ENCODE measurements at places on chromosomes 3 and 15.

GRCh38 chr15:68277131-68277602 lies 378 bp upstream of the FEM1B start:
- peak overlapping the region; percentile 99 for H3K27ac ChIP-seq
- H3K27me3 ChIP-seq: no peaks in the 10 kb centered on the region
- H3K4me3 ChIP-seq: peak overlapping the region; percentile 98

GRCh38 chr15:84645496-84645895 lies 8.6 kb downstream of the WDR73 start:
- H3K4me1 ChIP-seq: peaks cover 14% of the 10 kb centered on the region
- H3K27ac ChIP-seq: peak overlapping the region; percentile 17
- H3K36me3 ChIP-seq: peaks cover 27% of the 10 kb centered on the region
- H3K4me3 ChIP-seq: no peak overlapping the region
- DNase-seq: no peak

GRCh38 chr15:27796405-27797320 lies 302.5 kb downstream of the OCA2 start:
- no peak overlapping the region for H3K27ac ChIP-seq
- no peaks in the 10 kb centered on the region for H3K36me3 ChIP-seq
- no peak for DNase-seq

DNA sequence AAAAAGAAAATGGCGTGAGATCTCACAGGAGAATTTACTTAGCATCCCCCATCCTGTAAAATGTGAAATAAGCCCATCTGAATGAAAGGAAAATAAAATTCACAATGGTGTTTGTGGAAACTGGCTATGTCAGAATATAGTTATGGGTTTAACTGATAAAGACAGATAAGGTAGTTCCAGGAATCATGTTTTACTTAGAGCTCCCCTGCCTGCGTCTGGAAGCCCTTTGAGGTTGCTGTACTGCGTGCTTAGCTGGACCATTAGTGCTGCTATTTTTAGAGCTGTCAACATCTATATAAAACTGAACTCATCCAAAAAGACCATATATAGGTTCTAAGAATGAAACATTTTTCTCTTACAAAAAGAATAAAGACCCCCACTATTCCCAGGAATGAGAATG lies 130.8 kb downstream of the LSAMP start:
- H3K36me3 ChIP-seq: no peaks in the 10 kb centered on the region
- H3K27me3 ChIP-seq: no peaks in the 10 kb centered on the region
- DNase-seq: no peak

DNA sequence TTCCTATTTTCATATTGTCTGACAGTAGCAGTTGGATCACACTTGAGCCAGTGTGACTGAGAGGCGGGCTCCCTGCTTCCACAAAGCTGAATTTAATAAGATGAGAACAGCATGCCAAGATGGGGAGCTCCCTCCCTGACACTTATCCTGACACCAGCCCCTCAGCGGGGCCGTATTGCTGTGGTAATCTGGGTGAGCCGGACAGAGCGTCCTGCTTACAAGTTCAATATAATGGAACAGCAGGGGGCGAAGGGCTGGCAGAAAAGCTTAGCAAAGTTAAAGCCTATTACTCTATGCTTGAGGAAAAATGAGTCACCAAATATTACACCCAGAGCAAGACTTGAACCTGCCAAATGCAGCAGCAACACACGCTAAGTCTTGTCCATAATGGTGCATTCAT lies 163.8 kb upstream of the CMC1 start:
- H3K27ac ChIP-seq: no peak overlapping the region
- no peak for DNase-seq
- H3K36me3 ChIP-seq: no peaks in the 10 kb centered on the region
- no peaks in the 10 kb centered on the region for H3K4me1 ChIP-seq
- H3K27me3 ChIP-seq: no peaks in the 10 kb centered on the region

- no peak overlapping the region for H3K27ac ChIP-seq
- H3K4me1 ChIP-seq: peaks cover 4% of the 10 kb centered on the region
- H3K27me3 ChIP-seq: peaks cover 4% of the 10 kb centered on the region
Observed at GRCh38 chr15:70722266-70723121, 40.9 kb downstream of the UACA start.

- H3K4me3 ChIP-seq: peak overlapping the region; percentile 29
- H3K27ac ChIP-seq: no peak overlapping the region
- no peaks in the 10 kb centered on the region for H3K27me3 ChIP-seq
- H3K4me1 ChIP-seq: peaks cover 65% of the 10 kb centered on the region
- peak; percentile 24 for DNase-seq
Observed at GRCh38 chr3:56894881-56895431, 93.2 kb upstream of the ARHGEF3 start.

- no peak overlapping the region for H3K27ac ChIP-seq
- H3K27me3 ChIP-seq: no peaks in the 10 kb centered on the region
- H3K4me1 ChIP-seq: peaks cover 6% of the 10 kb centered on the region
- H3K36me3 ChIP-seq: peaks cover 2% of the 10 kb centered on the region
- DNase-seq: no peak
Observed at GRCh38 chr3:78830470-78830869, 937.3 kb downstream of the ROBO1 start.

DNA sequence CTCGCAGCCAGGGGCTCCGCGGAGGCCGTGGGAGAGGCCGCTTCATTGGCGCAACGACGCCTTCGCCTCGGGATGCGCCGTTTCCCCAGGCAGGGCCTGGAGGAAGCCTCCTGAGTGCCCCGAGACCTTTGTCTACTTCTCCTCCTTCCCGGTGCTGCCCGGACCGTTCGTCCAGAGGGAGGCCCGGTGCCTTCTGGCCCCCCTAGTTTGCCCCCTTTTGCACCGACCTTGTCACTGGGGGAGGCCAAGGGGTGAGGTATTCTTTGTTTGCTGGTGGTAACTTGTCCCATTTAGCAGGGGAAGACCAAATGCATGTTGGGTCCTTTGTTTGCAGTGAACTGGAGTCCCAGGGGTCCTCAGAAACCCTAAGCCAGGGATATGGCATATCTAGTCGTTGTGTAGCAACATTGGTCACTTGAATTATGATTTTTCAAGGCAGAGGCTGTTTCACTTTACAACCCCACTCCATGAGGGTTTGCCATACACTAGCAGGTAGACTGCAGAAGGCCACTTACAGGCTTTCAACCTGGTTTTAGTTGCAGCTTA lies 615 bp downstream of the DHX30 start:
- no peaks in the 10 kb centered on the region for H3K27me3 ChIP-seq
- peaks cover 16% of the 10 kb centered on the region for H3K4me1 ChIP-seq
- DNase-seq: no peak
- peaks cover 2% of the 10 kb centered on the region for H3K36me3 ChIP-seq
- H3K27ac ChIP-seq: peak overlapping the region; percentile 97

GRCh38 chr3:159273608-159274007 lies 471.8 kb downstream of the MFSD1 start:
- H3K4me3 ChIP-seq: no peak overlapping the region
- DNase-seq: peak; percentile 1
- H3K4me1 ChIP-seq: no peaks in the 10 kb centered on the region
- no peaks in the 10 kb centered on the region for H3K36me3 ChIP-seq
- H3K27me3 ChIP-seq: peaks cover 4% of the 10 kb centered on the region

- no peak overlapping the region for H3K27ac ChIP-seq
- no peaks in the 10 kb centered on the region for H3K27me3 ChIP-seq
- H3K4me3 ChIP-seq: no peak overlapping the region
- DNase-seq: no peak
Observed at GRCh38 chr3:184347321-184348056, 10.1 kb downstream of the FAM131A start.

DNA sequence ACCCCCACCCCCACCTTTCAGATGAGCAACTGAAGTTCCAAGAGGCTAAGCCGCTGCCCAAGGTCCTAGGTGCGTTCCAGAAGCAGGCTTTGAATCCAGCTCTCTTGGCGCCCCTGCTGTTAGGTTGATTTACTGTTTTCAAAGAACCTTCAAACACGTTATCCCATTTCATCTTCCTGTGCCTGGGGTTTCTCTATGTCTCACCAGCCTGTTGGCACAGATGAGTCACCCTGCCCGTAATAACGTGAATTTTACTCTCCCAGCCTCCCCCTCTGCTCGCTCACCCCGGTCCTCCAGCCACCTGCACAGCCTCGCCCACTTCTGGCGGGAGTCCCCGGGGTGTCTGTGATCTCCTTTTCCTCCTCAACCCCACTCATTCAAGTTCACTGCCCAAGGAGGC lies 13.0 kb upstream of the TSEN2 start:
- peaks cover 15% of the 10 kb centered on the region for H3K4me1 ChIP-seq
- peaks cover 1% of the 10 kb centered on the region for H3K36me3 ChIP-seq
- H3K27ac ChIP-seq: peak overlapping the region; percentile 62
- peaks cover 3% of the 10 kb centered on the region for H3K27me3 ChIP-seq

- H3K27ac ChIP-seq: no peak overlapping the region
- no peaks in the 10 kb centered on the region for H3K36me3 ChIP-seq
- no peak for DNase-seq
Observed at GRCh38 chr3:69696367-69696766, 42.9 kb upstream of the MITF start.

DNA sequence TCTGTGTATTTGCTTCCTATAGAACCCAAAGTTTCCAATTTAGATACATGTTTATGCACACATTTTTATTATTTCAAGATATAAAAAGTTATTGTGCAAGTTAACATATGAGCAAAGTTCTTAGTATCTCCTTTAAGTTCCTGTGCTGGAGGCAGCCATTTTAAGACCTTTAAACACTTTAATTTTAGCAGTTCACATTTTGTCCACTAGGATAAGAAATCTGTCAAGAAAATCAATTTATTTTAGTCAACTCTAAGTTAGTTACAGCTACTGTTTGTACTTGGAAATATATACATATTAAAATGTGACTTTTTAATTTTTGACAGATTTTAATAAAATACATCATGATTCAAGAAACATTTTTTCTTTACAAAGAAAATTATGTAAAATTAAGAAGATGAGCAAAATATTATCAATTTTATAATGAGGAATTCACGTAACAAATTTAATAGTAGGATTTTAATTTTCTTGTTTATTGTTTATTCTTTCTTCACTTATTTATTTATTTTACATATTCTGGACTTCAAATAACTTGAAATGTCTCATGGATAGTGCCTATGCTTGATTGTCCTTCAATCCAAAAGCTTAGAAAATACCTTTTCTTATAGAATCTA lies 402.6 kb upstream of the GBE1 start:
- H3K4me1 ChIP-seq: no peaks in the 10 kb centered on the region
- no peaks in the 10 kb centered on the region for H3K36me3 ChIP-seq
- no peaks in the 10 kb centered on the region for H3K27me3 ChIP-seq

DNA sequence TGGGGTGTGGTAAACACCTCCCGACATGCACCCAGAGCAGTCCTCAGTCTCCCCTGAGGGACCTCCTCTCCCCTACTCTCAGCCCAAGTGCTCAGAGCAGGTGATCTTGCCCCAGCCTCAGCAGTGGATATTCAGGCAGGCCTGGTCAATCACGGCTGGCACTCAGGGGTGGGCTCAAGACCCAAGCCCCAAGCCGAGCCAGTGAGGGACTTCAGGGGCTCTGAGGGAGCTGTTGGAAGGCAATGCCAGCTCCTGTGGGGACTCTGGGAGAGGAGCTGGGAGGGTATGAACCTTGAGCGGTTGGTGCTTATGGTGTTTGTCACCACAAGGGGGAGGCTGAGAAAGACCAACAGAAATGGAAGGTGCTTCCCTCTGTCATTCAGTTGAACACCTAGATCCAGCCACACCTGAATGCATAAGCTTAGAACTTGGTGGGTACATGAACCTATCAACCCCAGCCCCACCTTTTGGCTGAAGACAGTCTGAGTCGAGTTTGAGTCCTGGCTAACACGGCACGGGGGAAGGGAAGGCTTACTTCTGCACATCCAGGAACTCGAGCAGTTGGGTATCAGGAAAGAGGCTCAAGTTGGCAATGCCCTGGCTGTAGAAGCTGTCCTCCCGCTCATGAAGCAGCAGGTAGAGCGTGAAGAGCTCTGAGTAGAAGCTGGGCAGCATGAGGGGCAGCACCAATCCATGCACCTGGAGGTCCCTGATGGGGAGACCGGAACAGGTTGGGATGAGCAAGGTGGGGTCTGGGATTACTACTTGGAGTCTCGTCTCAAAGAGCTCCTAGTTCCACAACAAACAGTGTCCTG lies 19.2 kb downstream of the ALS2CL start:
- H3K36me3 ChIP-seq: no peaks in the 10 kb centered on the region
- no peaks in the 10 kb centered on the region for H3K4me1 ChIP-seq
- H3K27me3 ChIP-seq: no peaks in the 10 kb centered on the region
- H3K27ac ChIP-seq: no peak overlapping the region
- DNase-seq: no peak

GRCh38 chr15:27330326-27330725 lies 359.3 kb downstream of the GABRG3 start:
- no peak overlapping the region for H3K4me3 ChIP-seq
- no peaks in the 10 kb centered on the region for H3K27me3 ChIP-seq
- H3K4me1 ChIP-seq: no peaks in the 10 kb centered on the region

DNA sequence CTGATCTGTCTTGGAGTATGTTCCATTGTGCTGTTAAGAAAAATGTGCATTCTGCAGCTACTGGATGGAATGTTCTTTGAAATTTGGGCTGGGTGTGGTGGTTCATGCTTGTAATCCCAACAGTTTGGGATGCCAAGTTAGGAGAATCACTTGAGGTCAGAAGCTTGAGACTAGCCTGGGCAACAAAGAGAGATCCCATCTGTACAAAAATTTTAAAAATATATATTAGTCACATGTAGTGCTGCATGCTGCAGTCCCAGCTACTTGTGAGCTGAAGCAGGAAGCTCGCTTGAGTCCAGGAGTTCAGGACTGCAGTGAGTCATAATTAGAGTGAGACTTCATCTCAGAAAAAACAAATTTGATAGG lies 62.8 kb upstream of the PLSCR4 start:
- peaks cover 5% of the 10 kb centered on the region for H3K27me3 ChIP-seq
- no peaks in the 10 kb centered on the region for H3K4me1 ChIP-seq
- H3K36me3 ChIP-seq: no peaks in the 10 kb centered on the region

DNA sequence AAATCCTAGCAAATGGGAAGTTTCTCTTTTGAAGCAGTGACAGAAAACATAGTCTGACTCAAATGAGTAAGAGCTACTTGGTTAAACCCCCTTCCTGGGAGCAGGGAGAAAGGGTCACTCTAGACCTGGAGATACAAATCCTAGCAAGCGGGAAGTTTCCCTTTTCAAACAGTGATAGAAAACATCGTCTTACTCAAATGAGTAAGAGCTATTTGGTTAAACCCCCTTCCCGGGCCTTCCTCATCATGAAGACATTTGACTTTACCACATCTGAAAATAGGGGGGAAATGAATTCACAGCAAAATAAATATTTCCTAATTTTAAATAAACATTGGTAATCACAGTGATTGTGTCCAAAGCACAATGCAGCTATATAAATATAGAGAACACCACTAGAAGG lies 79.2 kb downstream of the FOXB1 start:
- no peak overlapping the region for H3K27ac ChIP-seq
- H3K4me1 ChIP-seq: peaks cover 3% of the 10 kb centered on the region
- no peaks in the 10 kb centered on the region for H3K36me3 ChIP-seq
- peaks cover 8% of the 10 kb centered on the region for H3K27me3 ChIP-seq
- DNase-seq: no peak
- no peak overlapping the region for H3K4me3 ChIP-seq

- no peak for DNase-seq
- H3K36me3 ChIP-seq: no peaks in the 10 kb centered on the region
- H3K27ac ChIP-seq: no peak overlapping the region
- H3K4me1 ChIP-seq: peaks cover 2% of the 10 kb centered on the region
Observed at GRCh38 chr3:192927016-192927415, 9.4 kb upstream of the MB21D2 start.

GRCh38 chr3:38039101-38039898 lies at the start of gene DLEC1:
Gene DLEC1 (plus strand): TSS chr3:38039208. CDS start chr3:38039226, 18 bp downstream.
- peak; percentile 84 for DNase-seq
- peak within 1 kb of the TSS; percentile 70 for H3K4me3 ChIP-seq
- H3K36me3 ChIP-seq: peaks cover 8% of the 10 kb centered on the region

GRCh38 chr3:34396956-34397355 lies 598.5 kb downstream of the PDCD6IP start:
- H3K27ac ChIP-seq: no peak overlapping the region
- H3K4me1 ChIP-seq: no peaks in the 10 kb centered on the region
- no peak for DNase-seq
- no peaks in the 10 kb centered on the region for H3K36me3 ChIP-seq
- no peak overlapping the region for H3K4me3 ChIP-seq
- H3K27me3 ChIP-seq: no peaks in the 10 kb centered on the region

GRCh38 chr15:62075595-62076277 lies 9.0 kb downstream of the C2CD4A start:
- H3K36me3 ChIP-seq: no peaks in the 10 kb centered on the region
- DNase-seq: no peak
- H3K4me1 ChIP-seq: no peaks in the 10 kb centered on the region
- no peak overlapping the region for H3K4me3 ChIP-seq
